GM04504 (cell line): ENCODE measurements at places on chromosomes 3 and 15.

- no peak for DNase-seq
Measured at GRCh38 chr3:111069974-111070771, 1.4 kb upstream of the NECTIN3 start.

DNA sequence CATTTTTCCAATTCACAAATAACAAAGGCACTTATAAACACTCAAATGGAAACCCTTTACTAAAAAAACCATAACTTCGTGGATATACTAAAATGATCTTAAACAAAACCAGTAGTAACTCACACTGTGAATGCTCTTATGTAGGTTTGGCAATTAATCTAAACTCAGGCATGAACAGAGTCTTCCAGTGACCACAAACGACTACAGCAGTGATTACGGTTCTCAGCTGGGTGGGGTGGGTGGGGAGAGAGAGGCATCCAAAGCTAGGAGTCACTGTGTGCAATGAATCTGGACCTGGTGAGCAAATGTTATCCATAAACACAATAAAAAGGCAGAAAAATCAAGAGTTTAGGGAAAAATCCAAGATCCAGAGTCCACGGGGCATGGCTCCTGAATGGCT lies 21.3 kb downstream of the SLC12A8 start:
- no peak for DNase-seq

GRCh38 chr15:50744601-50745000 lies 20.9 kb downstream of the SPPL2A start:
- DNase-seq: no peak

- DNase-seq: no peak
Measured at GRCh38 chr3:121696186-121696585, 35.5 kb upstream of the HCLS1 start.

DNA sequence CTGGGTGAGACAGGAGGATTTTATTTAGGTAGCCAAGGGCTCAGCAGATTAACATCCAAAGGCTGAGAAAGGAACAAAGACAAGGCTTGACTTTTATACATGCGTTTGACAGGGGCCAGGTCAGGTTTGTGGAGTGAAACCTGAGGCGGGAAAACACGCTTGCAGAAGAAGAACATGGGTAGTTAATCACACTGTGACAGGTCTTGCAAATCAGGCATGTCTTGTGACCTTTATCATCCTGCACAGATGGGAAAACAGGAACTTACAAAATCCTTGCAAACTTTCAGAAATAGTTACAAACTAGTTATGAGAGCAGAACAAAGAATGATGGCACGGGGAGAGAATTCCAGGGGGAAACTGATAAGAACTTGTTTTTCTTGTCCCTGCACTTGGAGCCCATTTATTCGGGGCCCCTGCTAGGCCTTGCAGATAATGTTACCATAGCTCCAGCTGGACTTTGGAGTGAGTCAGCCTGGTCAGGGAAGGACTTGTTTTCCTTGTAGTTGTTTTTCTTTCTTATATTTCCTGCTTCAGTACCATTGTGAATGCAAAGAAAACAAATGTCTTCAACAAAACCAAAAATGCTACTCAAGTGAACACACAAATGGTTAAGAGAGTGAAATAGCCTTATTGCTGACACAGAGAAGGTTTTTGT lies 965.9 kb upstream of the ROBO1 start:
- peak; percentile 0 for DNase-seq

DNA sequence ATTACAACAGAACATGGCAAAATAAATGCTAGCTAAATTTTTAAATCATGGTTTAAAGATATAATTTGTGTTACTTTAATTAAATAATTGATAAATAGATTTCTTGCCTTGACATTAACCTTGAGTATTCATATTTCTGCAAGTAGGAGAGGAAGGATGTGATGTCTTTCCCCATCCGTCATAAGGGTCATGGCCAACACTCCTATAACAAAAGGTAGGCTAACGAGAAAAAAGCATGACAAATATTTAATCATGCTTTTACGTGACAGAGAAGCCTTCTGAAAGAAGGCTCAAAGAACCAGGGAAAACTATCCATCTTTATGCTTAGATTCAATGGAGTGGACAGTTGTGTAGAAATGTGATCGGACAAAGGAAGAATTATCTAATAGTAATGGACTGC lies 135.2 kb downstream of the SERPINI1 start:
- DNase-seq: no peak

DNA sequence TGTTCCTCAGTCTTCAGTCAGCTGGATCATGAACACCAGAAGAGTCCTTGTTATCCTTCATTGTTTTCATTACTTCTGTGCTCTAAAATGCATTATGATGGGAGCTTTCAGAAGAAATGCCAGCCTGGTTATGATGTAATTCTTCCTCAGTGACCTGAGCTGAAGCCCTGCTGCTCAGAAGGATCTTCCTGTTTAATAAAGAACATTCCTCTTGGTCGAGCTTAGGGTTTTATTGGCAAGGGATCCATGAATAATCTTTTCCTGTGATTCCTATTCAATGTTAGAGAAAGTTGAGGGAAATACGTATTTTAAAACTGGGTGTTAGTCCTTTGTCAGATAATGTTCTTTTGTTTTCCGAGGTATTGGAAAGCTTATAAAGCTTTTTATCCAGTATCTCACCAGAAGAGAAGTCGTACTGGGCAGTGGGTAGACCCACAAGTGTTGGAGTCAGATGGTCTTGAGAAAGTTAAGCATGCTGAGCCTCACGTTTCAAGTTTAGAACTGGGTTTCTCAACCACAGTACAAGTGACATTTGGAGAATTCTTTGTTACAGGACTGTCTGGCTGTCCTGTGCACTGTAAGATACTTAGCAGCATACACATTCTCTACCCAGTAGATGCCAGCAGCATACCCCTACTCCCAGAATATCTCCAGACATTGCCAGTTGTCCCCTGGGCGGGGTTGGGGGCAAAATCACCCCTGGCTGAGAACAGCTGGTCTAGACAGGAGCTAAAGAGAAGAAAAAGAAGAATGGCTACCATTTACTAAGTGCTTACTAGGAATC lies 212.3 kb upstream of the BHLHE40 start:
- DNase-seq: no peak

- DNase-seq: no peak
Measured at GRCh38 chr3:87002346-87002745, 11.4 kb upstream of the VGLL3 start.

DNA sequence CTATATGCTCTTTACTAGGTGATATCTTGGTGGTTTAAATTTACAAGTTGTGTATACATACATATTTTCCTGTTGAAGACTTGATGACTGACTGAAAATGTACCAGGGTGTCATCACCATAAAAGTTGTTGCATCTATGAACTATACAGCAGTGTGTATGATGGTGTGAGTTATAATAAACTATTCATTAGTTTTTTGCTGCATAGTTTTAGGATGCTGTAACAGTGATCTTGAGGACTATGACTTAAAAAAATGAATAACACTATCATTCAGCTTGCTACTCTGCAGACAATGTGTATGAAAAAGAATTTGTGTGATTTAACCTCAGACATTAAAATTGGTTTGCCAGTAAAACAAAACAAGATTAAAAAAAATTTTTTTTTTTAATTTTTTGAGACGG lies 49.0 kb downstream of the UBE2E2 start:
- no peak for DNase-seq

DNA sequence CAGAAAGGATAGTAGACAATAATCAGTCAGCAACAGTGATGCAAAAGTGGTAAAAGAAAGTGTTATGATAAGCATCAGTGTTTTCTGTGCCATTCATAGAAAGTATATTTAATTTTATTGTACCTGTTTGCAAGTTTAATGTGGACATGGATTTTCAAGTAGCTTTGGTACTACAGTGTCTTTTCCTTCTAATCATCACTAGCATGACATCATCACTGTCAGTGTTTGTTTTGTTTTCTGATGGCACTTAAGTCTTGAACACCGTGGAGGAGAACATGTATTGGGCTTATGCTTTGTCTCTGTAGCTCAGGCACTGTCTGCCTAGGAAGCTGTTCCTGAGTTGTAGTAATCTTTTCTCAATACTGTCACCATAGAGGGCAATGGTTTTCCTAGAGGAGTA lies 41.9 kb downstream of the SETD5 start:
- no peak for DNase-seq

GRCh38 chr3:171829841-171830517 lies 13.2 kb upstream of the TMEM212 start:
- peak; percentile 60 for DNase-seq

GRCh38 chr3:69354948-69355347 lies 30.9 kb downstream of the FRMD4B start:
- DNase-seq: no peak

DNA sequence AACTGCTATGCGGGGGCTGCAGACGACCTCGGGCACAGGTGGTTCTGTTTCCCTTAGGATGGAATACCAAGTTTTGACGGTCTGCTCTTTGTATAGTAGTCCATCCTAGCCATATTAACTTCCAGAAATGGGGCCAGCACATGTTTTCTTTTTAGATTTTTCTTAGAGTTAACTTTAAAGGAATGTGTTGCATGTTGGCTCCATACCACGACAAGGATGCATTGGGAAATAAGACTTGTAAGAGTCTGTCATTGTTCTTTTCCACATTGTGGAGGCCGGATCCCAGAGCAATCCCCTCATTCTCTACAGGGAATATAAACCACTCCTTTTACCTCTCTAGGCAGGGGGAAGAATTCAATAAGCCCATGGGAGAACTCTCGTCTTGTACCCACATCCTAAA lies 87.1 kb upstream of the PLSCR4 start:
- no peak for DNase-seq

DNA sequence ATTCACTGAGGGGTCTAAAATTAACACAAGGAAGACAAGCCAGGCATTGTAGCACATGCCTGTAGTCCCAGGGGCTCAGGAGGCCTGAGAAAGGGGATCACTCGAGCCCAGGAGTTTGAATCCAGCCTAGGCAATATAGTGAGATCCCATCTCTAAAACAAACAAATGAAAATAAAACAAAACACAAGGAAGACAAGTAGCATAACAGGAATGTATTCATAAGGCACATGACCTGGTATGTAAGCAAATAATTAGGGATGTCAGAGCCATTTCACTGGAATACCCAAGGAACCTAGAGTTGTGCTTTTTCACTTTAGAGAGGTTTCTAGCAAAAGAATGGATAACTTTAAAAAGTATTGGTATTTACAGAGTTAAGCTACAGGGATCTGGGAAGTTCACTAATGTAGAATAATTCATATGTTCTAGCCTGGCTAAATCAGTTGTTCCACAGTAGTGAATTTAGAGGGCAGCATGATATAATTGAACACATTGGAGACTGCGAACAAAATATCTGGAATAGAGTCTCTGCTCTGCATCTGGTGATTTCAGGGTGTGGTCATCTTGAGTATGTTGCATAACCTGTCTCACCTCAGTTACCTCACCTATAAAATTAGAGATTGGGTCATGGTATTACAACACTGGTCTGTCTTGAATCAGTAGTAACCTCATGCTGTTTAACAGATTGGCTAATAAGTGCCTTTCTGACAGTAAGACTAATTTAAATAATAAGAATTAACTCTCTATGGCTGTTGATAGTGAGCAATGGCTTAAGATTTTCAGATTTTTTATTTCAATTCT lies 9.3 kb downstream of the GRAMD1C start:
- DNase-seq: no peak

GRCh38 chr3:70180664-70181063 lies 131.8 kb downstream of the MDFIC2 start:
- DNase-seq: no peak

DNA sequence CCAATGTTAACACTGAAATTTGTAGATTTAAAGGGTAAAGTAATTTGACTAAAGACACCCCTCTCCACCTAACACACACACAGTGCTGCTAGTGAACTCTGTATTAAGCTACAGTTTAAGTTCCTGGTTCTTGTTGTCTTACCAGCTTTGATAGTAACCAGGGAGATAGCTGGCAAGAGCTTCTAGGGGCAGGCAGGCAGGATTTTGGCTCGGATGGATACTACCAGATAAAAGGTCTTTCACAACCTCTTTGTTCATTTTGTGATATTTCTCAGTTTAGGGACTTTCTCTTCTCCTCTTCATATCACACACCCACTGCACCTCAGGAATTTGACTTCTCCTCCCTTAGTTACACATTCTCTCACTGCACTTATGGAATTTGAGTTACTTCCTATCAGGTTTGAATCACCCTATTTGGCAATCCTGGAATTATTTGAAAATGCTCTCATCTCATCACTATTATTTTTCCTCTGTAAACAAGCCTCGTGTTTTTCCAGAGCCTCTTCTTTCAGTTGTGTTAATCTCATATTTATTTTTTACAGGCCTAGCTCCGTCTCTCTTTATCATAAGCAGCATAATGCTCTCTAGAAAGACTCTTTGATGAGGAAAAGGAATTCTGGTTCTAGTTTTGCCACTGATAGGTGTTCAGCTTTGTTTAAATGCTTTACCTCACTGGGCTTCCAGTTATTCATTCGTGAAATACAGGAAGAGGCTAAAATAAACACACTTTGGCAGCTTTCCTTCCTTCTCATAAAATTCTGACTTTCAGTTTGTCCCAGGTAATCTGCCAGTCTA lies 23.0 kb upstream of the CLDN1 start:
- DNase-seq: peak; percentile 62

GRCh38 chr3:37991109-37991508 lies 523 bp downstream of the VILL start:
- DNase-seq: no peak

- no peak for DNase-seq
Measured at GRCh38 chr15:84823282-84823878, 6.2 kb downstream of the ALPK3 start.

DNA sequence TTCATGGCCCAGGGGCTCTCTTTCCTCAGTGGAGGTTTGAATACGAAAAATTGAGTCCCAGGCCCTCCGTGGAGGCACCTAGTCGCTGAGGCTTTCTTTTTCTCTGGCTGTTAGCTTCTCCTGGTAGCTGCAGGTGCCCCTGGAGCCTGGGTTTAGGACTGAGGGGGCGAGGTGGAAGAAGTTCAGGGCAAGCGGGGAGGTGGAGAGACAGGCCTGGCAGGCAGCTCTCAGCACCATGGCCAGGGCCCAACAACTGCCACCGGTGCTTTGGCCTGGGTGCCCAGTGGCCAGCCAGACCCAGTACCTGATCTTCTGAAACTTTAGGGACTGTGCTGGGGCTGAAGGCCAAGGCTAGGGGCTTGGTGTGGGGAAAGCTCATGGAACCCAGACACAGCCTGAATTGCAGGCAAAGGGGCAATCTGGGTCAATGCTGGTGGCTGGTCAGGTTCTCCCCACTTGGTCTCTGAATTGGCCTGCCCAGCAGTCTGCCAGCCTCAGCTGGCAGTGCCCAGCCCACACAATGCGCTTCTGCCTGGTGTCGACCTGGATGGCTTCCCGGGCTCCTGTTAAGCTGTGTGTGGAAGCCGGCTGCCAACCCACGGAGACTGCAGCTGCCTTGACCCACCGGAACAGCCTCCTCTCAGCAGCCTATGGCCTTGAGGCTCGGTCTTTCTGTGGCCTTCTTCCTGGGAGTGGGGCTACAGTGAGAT lies 30.3 kb upstream of the POLG start:
- no peak for DNase-seq

DNA sequence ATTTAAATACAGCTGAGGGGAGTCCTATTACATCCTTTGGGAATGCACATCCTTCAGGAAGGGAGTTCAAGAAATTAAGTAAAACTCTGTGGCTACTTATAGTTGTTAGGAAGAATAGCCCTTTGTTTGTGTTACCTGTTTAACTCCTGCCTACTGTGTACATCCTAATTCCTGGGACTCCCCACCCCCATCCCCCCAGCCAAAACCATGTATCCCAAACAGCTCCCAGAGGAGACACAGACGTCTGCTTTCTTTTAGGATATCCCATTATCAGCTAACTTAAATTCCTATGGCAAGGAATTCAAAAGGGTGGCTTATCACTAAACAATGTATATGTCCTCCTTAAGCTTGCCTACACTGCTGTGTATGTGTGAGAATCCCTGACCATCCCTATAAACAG lies 581.7 kb downstream of the DIPK2A start:
- no peak for DNase-seq

GRCh38 chr15:70493787-70494516 lies 269.4 kb downstream of the UACA start:
- no peak for DNase-seq
